ENCODE measurements at places on chromosomes 4 and X.

DNA sequence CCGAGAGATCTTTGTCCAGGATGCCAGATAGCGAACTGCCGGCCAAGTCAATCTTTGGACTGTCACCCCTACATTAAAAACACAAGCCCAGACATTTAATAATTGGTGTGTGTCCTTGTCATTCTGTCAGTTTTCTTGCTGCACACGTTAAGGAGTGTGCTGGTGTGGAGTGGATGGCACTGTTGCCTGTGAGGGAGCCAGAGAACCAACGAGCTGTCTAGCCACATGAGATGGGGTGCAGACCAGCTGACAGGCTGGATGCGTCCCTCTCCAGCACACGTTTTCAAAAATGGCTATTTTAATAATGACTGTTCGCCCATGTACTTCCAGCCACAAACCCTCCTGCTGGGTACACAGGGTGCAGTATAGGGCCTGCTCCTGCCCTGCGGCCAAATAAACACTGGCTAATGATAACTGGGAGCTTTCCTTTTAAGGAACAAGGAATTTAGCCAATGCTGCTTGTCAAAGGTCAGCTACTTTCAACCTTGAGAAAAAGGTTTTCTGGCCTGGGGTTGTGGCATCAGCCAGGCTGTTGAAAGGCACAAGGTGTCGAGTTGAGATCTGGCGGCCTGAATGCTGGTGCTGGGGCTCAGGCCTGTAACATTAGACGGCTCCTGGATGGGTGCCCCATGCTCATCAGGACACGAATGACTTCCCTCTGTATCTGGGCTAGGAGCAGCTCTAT lies 54.0 kb upstream of the MAP3K15 start:
- no peak for DNase-seq

DNA sequence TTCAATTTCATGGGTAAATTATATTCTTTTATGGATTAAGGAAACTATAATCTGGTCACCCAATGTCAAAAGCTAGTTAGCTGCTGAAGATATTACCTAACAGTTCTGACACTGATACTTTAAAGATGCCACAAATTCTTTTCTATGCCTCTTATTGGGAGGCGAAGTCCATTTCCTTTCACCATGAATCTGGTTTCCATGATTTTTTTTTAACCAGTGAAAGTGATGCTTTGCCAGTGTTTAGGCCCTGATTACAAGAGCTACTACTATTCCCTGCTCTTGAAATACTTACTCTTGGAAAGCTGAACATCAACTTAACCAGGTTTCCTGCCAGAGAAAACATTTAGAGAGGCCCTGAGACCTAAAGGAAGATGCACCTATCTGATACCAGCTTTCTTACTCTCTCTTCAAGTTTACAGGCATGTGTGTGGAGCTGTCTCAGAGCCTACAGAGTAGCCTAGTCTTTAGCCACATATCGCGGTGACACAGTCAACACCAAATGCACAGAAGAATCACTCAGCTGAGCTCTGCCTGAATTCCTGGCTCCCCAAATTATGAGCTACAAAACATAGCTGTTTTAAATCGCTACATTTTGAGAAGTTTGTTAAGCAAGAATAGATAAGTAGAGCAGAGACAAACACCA lies 1280.8 kb downstream of the PCDH7 start:
- no peak for DNase-seq

GRCh38 chr4:121182296-121182695 lies 18.2 kb upstream of the TNIP3 start:
- DNase-seq, result no peak

- no peak for DNase-seq
These were observed 160.5 kb upstream of the AGTR2 start for GRCh38 chrX:116009861-116010710.

DNA sequence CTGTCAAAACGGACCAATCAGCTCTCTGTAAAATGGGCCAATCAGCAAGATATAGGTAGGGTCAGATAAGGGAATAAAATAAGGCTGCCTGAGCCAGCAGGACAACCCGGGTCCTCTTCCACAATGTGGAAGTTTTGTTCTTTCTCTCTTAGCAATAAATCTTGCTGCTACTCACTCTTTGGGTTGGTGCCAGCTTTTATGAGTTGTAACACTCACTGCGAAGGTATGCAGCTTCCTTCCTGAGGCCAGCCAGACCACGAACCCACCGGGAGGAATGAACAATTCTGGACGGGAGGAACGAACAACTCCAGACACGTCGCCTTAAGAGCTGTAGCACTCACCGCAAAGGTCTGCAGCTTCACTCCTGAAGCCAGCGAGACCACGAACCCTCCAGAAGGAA lies 287.8 kb downstream of the RAPGEF2 start:
- no peak for DNase-seq

DNA sequence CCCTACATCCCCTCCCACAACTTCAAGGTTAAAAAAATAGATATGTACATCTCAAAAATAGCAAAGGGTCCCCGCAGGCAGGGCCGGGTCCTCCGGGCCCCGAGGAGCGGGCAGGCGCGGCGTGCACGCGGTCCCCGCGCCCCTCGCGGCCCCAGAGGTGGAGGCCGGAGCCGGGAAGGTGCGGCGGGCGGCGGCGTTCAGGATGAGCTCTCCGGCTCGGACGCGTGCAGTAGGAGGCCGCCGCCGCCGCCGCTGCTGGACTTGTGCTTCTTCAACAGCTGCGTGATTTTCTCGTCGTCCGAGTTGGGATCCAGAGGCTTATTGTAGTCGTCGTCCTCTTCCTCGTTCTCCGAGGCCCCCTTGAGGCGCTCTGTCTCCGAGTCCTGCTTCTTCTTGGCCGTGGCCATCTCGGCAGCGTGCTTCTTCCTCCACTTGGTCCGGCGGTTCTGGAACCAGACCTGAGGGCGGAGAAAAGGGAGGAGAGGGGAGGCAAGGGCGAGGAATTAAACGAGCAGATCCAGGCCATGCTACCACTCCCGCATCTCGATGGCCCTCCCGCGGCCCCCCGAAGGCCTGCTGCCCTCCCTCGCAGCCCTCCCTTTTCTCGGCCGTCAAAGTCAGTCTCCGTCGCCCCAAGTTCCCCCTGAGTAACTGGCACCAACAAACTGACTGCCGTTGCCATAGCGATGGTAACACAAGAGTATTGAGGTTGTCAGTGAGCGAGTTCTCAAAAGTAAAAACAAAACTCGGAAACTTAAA lies 5.8 kb downstream of the NKX6-1 start:
- no peak for DNase-seq

GRCh38 chr4:110596431-110596830 lies 26.4 kb downstream of the PITX2 start:
- no peak for DNase-seq

- no peak for DNase-seq
These were observed 583.5 kb upstream of the FAT1 start for GRCh38 chr4:187307131-187307530.

Measured in NCI-H526 treated with DMSO at 0.1 percent for 48 hours (cell line).